SIG-M5 (cell line): ENCODE measurements at places on chromosomes 3 and 15.

- DNase-seq = no peak
Measured at GRCh38 chr15:83320404-83320803, 35.9 kb upstream of the BNC1 start.

GRCh38 chr3:61522060-61522459, 39.3 kb upstream of the PTPRG start:
- DNase-seq = no peak

DNA sequence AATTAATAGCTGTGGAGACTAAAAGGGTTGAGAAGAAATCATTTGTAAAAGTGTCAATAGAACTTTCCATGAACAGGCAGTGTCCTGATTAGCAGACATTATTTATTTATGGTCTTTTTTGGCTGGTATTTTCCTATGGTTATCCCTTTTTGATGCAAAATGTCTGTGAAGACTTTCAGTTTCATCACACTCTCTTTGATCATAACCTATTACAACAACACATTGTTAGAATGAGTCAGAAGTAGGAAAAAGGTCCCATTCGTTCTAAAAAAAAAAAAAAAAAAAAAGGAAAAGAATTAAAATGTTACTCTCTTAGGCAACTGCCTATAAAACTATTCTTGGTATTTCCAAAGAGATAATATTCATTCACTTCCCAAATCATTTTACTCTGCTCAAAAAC, 62.1 kb downstream of the SLC49A4 start:
- no peak for DNase-seq

- DNase-seq = no peak
Measured at GRCh38 chr3:64353226-64353625, 128.0 kb upstream of the PRICKLE2 start.

DNA sequence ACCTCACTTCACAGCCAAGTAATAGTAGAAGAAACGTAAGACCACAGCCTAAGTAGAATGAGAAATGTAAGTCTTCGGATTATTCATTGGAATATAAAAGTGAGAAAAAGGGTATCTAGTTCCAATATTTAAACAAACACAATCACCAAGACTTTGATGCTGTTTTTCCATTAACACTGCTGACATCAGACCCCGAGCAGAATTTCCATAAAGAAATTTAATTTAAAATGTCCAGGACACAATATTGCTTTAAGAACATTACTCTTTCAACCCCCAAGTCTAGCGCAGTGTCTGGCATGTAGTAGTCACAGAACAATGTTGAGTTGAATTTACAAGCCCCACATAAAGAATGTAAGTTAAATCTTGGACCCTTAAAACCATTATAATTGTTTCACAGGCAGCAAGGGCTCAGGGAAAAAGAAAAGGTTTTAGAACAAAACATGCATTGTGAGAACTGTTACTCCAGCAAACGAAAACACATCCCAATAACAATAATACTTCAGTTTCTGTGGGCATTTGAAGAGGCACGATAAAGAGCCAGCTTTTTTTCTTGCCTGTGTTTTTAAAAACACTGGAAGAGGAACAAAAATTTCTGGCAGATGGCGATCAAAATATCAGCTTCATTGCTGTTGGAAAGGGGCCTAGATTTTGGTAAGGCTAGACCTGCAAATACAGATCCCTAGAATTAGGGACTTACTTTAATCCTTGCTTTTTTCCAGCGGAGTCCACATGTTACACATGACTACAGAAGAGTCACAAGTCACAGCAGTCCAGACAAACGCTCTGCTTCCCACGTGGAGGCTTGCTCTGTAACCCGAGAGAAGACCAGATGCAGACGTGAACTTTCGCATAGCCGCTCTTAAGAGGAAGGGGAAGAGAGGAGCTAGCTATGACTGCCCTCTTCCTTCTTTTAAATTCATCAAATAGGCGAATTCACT, 77.9 kb upstream of the IGSF10 start:
- DNase-seq = no peak

DNA sequence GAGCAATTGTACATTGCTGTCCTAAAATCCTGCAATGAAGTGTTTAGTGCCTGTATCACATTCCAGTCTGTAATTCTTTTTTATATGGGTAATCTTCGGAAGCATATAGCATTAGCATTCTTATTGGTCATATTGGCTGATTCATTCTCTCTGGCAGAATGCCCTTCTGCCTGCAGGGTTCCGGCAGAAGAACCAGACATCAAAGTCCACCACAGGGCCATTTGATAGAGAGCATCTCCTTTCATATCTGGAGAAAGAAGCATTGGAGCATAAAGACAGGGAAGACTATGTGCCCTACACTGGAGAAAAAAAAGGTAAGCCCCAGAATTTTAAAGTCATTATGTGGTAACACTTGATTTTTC, 39.6 kb downstream of the TMOD3 start:
- no peak for DNase-seq

GRCh38 chr3:124424396-124424795, 305.9 kb upstream of the UMPS start:
- no peak for DNase-seq

DNA sequence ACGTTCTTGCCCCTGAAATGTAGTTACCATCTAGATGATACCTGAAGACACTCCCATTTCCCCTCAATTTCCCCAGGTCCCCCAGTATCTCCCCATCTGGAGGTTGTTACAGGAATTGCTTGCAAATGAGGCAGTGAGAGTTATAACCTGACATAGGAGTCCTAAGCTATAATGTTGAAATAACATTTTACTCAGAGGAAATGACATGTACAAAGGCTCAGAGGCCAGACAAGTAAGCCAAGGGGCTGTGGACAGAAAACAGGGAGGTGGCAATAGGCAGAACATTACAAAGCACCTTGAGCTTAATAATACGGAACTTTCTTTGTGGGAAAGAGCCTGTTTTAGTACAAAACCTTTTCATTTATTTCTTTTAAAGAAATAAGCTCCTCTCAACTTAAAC, 171.9 kb downstream of the FRMD5 start:
- no peak for DNase-seq

- DNase-seq = no peak
Measured at GRCh38 chr3:79113876-79114275, 653.9 kb downstream of the ROBO1 start.

DNA sequence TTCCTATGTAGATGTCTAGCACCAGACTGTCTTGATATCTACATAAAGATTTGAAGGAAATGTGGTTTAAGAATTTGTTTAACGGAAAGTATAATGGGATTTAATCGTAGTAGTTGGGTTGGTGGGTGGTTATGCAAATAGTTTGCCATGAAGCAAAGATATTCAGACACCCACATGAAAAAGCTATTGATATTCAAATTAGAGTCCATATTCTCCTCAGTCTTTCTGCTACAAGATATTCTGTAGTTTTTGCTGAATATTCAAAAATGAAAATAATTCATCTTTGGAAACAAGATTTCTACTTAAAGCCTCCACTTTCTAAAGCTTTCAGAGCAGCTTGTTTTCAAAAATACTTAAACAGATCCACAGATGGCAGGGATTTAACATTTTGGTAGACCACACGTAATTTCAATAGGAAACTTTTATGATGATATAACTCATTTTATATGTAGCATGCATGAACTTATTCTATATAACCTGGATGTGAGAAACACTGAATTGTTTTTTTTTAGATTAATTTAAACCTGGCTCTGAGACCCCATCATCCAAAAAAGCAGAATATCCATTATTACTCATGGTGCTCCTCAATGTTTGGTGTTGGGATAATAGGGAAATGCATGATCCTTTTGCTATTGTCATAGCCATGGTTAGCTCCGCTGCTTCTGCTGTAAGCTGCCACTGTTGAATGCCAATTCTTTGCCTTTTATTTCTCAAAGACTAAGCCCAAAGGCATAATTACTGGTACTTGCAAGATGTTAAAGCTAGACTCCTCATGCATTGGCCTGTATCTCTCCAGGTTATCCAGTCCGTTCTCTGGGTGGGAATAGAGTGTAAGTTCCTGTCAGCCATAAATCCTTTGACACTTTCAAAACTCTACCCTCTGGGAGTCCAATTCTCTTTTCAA, 98.0 kb downstream of the GMNC start:
- DNase-seq = no peak

DNA sequence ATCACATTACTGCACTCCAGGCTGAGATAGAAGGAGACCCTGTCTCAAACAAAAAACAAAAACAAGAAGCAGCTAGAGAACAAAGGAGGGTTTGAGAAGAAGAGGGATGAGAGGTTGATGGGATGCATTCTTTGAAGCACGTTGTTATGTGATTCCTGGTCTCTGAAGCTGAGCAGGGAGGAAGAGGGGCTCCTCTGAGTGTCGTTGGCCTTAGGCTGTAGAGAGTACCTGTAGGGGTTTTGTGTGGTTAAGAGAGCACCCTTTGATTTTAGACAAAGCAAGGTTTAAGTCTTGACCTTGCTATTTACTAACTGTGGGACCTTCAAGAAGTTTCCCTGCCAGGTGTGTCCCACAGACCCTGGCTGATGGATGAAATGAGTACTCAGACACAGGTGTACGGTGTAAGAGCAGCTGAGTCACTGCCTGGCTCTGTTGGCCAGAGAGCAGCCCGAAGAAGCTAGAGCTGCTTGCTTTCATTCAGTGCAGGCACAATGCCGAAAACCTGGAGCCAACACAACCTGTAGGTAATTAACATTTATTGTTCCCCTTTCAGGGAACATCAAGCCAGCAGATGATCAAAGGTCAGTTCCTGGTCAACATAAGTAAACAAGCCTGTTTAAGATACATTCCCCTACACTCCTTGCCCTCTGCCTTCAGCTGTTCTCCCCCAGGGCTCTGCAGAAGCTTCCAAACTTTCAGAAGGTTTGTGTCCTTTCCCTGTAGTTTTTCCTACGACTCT, 67.2 kb downstream of the LRRK1 start:
- no peak for DNase-seq

GRCh38 chr3:117104381-117104780, 394.8 kb downstream of the TUSC7 start:
- DNase-seq = no peak

GRCh38 chr3:50316657-50317242, 5.8 kb downstream of the HYAL2 start:
- DNase-seq = no peak

GRCh38 chr3:38009807-38010591, 19.4 kb downstream of the VILL start:
- DNase-seq = no peak

DNA sequence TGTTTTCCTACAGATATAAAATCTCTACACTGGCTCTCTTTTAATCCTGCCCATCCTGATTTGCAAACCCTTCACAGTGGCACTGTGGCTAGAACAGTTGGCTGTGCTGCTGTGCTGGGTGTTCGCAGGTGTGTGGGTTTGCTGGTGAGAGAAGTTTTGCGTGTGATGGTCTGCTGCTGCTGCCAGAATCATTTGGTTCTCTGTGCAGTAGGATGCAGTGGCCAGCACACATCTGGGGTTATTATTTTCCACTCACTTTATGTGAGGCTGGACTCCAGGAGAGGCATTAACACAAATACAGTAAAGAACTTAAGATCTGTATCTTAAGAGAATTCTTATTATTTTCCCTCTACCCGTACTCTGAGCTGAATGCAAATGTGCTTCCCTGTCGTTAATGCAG, 16.0 kb upstream of the PSMD6 start:
- DNase-seq = no peak

DNA sequence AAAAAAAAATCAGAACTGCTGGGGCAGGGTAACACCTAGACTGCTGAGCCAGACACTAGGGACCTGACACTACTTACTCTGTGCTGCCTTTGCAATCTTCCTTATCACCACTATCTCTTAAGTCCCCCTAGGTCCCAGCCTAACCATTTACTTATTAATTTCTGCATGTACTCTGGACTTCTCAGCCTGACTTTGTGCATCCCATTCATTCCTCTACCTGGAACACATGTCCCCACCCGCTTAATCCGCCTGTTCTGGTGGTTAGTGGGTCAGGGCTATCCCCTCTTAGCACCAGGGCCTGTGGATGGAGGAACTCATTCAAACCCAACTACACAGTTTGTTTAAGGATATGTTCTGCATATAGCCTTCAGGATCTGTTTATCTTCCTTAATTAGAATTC, 5.0 kb upstream of the CACNA1D start:
- no peak for DNase-seq

DNA sequence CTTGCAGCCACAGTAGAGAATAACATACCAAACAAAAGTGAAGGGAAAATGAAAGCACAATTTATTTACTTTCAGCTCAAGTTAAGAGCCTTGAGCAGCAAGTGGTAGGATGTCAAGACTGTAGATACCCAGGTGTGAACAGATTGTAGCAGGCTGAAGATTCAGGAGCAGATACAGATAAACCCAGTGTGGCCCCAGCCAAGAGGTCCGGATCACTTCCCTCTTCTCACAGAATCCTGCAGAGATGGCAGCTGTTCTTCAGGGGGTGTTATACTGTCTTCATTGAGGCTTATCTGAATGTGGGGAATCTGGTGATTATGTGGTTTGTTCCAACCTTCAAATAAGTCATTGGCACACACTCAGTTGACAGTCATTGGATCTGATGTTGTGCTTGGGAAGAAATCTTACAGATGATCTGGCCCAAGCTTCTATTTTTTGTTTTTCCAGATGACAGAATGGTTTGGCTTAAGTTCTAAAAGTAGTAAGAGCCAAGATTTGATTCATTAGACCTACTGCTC, 2.2 kb downstream of the STARD9 start:
- DNase-seq = no peak

- DNase-seq = no peak
Measured at GRCh38 chr3:88188436-88188835, 38.7 kb downstream of the C3orf38 start.

DNA sequence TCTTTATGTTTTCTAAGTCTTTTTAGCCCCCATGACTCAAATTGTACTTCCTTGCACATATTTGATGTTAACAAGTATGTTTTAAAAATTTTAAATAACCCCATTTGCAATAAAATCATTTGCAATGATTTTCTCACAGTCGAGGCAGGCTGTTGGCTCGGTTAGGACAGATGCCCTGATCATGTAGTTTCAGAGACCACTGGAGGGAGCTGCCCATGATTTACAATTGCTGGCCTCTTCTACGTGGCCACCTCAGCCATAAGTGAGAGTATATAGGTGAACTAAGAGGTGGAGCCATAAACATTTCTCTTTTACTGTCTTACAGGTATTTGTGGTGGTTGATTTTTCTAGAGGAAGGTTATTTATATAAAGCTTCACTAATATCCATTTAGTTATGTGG, 1.7 kb downstream of the DTWD1 start:
- no peak for DNase-seq

DNA sequence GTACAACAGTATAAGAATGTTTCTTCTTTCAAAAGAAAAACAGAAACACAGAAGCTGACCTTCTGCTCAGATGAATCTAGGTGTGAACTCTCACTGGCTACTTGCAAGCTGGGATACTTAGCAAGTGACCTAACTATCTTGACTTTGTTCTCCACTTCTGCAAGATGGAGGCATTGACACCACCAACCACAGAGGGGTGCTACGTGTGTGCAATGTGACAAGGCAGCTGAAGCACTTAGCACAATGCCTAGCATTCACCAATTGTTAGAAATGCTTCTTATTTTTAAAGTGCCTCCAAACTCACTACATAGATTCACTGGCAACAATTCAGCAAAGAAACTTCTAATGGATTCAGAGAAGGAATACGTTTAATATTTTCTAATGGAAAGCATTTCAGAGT, 331.4 kb upstream of the WNT5A start:
- DNase-seq = no peak

- DNase-seq = no peak
Measured at GRCh38 chr15:36644191-36644896, 64.9 kb downstream of the CDIN1 start.

- DNase-seq = no peak
Measured at GRCh38 chr3:97235179-97235578, 420.8 kb downstream of the EPHA6 start.
